ENCODE measurements at places on chromosomes 6 and 20.

DNA sequence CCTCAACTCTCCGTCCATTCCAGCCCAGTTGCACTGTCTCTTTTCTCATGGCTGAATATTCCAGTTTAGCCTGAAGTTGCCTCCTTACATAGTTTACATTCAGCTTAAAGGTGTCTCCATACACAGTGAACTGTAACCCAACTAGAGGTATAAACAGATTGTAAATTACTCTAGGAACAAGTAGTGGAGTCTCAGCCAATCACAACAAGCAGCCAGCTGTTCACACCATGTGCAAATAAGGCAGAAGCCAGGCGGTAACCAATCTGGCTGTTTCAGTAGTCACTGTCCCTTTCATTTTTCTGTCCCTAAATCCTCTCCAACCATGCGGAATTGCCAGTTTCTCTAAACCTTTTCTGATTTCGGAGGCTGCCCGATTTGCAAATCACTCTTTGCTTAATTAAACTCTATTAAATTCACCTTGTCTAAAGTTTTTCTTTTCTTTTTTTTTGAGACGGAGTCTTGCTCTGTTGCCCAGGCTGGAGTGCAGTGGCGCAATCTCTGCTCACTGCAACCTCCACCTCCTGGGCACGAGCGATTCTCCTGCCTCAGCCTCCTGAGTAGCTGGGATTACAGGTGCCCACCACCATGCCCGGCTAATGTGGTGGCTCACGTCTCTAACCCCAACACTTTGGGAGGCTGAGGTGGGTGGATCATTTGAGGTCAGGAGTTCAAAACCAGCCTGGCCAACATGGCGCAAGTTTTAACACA lies 37.6 kb upstream of the GFOD1 start:
- no peak for DNase-seq

DNA sequence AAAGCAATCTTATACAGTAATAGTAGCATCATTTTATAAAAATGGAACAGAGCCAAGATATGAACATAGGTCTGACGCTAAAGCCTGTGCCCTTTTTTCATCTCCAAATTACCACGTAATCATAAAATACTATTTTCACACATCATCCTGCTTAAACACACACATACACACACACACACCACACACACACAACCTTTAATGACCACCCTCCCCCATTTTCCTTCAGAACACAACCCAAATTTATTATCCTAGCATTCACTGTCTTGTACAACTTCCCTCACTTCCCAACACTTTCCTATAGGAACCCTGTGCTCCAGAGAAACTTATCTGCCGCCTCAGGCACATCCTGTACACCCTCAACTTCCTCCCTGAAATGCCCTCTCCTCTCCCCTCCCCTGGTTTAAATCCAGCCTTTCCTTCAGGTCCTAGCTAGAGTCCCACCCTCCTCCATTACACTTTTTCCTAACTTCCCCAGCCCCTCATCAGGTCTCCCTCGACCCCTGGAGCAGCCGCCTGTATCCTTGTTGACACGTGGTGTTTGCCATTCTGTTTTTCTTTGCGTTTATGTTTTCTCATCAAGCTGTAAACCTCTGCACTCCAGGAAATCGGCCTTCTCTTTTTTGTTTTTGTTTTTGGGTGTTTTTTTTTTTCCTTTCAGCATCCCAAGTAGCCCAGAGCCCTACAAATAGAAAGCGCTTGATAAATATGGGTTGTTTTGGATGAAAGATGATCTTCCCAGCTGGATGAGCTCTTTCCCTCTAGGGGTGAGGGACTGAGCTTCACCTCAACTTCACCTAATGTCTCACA lies 968 bp upstream of the MMP24 start:
- no peak for DNase-seq

DNA sequence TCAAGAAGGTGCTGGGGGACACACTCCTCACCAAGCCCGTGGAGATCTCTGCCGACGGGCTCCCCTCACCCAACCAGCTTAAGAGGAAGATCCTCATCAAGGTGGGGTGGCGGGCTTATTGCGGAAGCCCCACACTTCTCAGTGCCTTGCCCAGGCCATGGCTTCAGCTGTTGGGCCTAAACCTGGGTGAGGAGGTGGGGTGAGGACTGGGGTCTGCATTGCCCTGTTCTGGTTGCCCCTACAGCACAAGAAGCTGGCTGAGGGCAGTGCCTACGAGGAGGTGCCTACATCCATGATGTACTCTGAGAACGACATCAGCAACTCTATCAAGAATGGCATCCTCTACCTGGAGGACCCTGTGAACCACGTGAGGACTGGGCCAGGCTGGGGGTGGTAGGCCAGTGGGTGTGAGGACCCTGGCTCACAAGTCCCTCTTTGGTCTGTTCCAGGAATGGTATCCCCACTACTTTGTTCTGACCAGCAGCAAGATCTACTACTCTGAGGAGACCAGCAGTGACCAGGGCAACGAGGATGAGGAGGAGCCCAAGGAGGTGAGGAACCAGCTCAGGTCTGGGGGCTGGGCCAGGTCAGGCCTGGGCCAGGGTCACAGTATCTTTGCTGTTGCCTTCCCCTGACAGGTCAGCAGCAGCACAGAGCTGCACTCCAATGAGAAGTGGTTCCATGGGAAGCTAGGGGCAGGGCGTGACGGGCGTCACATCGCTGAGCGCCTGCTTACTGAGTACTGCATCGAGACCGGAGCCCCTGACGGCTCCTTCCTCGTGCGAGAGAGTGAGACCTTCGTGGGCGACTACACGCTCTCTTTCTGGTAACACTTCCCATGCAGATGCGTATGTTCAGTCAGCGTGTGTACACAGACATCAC lies 27.9 kb downstream of the PLCG1 start:
- DNase-seq = no peak

GRCh38 chr6:165652766-165653165 lies 10.3 kb downstream of the PDE10A start:
- DNase-seq = no peak

DNA sequence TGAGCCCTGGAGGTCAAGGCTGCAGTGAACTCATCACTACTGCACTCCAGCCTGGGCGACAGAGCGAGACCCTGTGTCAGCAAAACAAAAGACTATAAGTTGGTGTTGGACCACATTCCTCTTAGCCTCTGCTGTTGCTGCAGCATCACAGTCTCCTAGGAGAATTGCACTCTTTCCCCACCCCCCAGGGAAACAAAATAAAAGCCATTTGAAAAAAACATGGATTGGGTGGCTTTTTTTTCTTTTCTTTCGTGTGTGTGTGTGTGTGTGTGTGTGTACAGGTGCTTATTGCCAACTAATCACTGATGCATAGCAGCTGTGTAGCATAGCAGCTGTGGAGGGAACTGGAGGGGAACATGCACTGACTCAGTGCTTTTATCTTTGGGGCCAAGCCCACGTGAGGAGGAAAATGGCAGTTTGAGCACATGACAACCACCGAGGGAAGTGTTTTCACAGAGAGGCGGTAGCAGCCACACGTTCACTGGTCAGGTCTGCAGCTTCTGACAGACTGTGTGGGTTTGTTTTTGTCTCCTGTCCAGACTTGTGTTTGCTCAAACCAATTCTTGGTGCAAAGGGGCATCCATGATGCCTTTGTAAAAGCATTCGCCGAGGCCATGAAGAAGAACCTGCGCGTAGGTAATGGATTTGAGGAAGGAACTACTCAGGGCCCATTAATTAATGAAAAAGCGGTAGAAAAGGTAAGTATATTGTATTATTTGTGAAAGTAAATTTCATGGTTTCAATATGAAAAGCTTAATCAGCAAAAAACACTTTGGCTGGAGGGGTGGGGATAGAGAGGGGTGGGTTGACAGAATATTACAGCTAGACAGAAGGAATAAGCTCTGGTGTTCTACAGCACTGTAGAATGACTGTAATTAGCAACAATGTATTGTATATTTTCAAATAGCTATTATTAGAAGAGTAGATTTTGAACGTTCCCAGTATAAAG lies 27.7 kb downstream of the ALDH5A1 start:
- DNase-seq = no peak

- DNase-seq = no peak
Measured at GRCh38 chr6:14775528-14775927, 470.3 kb upstream of the JARID2 start.

DNA sequence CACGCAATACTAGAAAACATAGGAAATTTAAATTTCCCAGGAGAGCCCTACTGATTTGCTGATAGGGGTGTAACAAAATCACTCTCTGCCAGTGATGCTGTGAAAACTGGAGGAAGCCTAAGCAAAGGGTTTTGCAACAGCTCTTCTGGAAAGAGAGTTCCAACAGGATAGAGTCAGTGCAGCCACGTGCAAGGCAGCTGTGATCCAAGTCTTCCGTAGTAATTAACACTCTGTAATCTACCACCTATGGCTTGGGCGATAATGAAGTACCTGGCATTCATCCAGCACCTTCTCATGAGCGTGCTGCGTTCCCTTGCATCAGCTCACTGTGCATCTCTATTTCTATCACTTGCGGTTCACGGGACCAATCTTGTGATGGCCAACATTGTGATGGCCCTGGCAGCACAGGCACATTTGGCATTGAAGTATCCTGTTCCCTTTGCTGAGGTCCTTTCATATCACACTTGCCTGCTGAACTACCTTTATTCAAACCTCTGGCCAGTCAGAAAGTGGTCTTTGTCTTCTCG lies 48.2 kb downstream of the IRF4 start:
- no peak for DNase-seq

DNA sequence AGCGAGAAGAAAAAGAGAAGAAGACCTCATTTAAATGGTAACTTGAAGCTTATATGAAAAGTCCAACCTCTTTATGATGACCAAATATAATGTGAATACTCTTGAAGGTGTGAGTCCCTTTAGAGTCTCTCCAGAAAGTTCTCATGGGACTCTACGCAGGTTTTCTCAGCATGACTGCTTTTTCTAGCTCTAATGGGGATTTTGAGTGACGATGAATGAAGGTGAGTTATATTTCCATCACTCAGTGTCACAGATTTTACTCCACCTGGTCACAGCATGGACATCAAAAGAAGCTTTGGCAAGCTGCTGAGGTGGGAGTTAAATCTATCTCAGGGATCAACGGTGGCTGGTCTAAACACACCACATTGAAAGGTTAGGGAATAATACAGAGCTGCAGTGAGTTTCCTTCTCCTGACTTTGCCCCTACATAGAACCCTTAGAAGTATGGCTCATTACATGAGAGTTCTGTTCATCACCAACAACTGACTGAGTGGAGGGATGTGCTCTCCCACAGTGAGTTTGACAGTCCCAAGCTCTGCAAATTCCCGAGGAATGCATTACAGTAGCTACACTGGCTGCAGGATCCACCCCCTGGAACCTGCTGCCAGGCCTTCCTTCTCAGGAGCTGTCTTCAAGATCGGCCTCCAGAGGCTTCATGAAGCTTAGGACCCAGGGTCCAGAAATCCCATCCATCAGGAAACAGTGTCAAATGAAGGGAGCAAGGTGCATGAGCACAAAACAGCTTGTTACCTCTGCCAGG lies 126.8 kb downstream of the FOXC1 start:
- DNase-seq = no peak

- DNase-seq = no peak
Measured at GRCh38 chr6:109466212-109466923, 10.8 kb upstream of the MICAL1 start.

DNA sequence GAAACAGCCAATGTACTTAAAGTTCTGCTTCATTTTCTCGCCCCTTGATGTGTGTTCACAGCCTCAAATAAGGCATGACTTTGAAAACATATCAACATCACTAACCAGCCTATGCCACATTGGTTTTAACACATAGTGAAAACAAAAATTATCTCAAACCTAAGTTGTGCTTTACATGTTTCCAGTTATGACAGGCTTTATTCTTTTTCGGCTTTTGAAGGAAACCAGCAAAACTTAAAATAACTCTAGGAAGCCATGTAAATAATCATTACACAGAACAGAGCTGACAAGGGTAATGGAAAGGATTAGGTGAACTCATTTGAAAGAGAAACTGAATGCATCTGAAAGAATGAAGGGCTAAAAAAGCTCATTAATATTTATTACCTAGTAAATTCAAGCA lies 42.1 kb downstream of the BMP5 start:
- DNase-seq = no peak

- no peak for DNase-seq
Measured at GRCh38 chr6:43737272-43738081, 32.5 kb upstream of the VEGFA start.

All from CD8-positive, alpha-beta T cell (primary cell).